ENCODE measurements at places on chromosomes 1 and 21.
A peak's percentile ranks its signal among the peaks of the same experiment; 100 is the strongest.

DNA sequence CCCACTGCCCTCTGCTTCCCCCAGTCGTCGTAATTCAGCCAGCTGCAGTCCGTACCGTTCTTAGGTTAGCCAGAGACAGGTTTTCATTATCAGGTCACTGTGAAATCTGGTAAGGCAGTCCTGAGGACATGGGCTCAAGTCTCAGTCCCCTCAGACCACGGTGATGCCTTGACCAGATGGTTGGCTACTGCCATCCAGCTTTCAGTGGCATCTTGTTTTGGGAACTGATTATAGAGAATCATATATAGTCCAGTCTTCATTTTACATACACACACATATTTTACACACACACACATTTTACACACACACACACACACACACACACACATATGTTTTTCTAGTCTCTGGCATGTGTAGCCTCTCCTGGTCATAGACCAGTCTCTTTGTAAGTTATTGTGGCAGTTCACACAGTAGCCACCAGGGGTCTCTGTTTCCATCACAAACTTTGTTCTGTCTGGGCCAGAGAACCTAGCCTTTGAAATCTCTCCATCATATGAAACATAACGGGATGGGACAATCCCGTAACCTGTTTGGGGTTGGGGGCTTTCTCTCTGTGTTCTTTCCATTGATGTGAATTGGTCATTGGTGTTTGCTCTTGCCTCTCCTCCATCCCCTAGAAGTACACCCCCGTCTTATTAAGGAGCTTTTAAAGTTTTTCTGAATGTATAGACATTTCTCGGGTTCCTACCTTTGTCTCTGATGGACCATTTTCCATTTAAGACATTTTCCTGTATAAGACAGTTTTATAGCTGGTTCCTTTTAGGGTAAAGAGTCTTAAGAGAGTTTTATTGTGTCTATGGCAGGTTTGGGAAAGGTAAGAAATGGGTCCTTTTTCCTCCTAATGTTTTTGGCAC is 8.4 kb upstream of the IKBKE start:
- peak; percentile 23 for DNase-seq

GRCh38 chr1:6686294-6686693 is 15.3 kb downstream of the DNAJC11 start:
- DNase-seq: no peak

DNA sequence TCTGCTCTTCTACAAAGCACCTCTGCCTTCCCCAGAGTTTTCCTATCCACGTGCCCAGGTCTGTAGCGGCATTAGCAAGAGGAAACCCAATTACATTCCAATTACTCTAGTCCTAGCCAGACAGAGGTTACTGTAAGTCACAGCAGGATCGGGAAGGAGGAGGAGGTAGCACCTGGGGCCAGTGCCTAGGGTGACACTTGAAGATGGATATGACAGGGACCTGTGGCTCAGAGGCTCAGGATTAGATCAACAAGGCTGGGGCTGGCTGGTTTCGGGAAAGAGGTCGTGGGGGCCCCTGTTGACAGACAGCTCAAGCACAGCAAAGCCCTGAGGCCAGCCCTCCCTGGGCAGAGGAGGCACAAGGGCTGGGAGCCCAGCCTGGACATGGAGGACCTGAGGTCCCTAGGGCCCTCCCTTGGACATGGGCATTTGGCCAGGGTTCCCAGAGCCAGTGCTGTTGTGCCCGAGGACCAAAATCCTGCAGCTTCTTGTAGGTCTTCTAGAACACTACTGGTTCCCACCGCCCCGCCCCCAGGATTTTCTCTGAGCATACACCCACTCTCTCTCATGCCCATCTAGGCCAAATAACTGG is 3.0 kb upstream of the HCRTR1 start:
- DNase-seq: no peak

DNA sequence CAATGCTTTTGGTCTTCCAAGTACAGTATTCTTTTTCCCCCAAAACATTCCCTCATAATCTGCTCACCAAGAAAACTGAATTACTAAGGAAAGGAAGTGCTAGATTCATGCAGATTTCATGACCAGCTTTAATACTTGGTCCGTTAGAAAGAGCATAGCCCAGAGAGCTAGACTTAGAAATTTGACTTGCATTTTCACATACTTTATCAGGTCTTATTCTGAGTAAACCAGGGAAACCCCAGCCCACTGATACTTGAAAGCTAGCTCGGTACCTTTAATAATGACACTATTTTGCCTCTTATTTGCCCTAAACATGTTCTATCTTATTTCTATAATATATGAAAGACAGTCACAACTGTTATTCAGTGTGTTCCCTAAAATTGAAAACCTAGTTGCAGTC is 204.5 kb downstream of the TTLL7 start:
- no peak for DNase-seq

DNA sequence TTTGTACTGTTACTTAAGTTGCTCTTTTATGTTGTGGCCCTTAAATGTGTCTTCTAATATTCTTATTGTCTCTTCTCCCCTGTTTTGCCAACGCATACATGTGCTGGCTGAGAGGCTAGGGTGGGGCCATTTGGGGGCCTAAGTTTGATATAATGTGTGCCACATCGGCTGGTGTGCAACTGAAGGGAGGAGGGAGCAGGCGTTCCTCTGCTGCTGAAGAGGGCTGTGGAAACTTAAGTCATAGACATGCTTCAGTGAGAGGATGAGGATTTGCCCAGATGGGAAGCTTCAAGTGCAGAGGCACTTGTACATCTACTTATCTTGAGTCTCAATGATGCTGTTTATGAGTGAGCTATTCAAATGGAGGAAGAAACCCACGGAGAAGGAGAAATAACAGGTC is 630.6 kb downstream of the LMO4 start:
- DNase-seq: no peak

DNA sequence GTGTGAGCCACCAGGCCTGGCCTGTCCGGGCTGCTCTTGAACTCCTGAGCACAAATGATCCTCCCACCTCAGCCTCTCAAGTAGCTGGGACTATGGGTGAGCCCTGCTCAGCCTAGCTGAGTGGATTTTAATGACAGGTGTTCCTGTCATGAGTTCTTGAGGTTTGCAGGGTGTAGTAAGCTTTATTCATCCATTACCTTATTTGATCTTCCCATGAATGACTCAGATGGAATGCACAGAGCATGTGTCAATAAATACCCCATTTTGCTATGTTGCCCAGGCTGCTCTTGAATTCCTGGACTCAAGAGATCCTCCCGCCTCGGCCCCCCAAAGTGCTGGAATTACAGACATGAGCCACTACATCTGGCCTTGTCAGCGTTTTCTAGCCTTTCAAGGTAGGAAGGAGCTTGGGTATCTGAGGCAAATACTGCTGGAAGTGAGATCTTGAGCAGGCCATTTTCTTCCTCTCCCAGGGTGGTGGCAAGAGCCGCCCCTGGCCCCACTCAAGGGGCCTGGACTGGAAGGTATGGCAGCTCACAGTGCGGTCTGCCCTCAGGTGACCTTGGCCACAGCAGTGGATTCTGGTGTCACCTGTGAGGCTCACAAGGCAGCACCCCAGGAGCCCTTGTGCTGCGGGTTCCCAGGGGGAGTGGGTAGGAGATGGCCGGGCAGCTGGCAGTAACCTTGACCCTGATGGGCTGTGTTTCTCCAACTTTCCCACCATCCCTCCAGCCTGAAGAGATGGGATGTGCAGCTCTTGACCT is 20.0 kb downstream of the PIK3CD start:
- DNase-seq: no peak

GRCh38 chr1:195791796-195792195 is 816.4 kb downstream of the KCNT2 start:
- no peak for DNase-seq

GRCh38 chr1:96525657-96526557 is 195.7 kb upstream of the PTBP2 start:
- DNase-seq: no peak

GRCh38 chr1:117541003-117541402 is 64.8 kb upstream of the TENT5C start:
- DNase-seq: no peak

- peak; percentile 31 for DNase-seq
Measured at GRCh38 chr1:206935491-206936067, 10.7 kb downstream of the PIGR start.

DNA sequence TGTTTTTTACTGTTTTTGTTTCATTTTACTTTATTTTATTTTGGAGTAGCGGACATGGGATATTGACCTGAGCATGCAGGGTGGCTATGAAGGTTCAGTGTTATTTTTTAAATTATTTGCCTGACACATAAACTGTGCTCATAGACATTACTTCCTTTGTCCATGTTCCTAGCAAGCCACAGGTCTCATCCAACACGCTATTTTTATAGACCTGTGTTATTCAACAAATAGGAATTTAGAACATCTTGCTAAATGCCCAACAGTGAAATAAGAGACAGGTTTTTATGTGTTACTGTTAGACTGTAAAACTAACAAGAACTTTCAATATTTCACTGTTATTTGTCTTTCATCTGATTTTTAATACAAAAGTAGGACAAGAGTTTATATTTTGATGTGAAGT is 756.4 kb downstream of the KCNT2 start:
- DNase-seq: no peak

DNA sequence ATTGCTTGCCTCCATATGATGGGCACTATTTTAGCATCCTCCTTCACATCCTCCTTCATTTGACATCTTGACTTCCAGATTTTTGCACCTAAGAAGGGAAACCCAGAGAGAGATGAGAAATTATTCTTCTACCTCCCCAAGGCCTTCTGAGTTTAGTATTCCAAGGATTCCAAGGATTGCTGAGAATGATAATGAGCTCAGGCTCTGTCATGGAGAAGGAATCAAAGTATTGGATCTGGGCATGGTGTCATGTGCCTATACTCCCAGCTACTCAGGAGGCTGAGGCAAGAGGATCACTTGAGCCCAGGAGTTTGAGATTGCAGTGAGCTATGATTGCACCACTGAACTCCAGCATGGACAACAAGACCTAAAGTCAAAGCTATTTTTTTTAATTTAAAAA is 26.6 kb upstream of the ZNF281 start:
- DNase-seq: no peak

DNA sequence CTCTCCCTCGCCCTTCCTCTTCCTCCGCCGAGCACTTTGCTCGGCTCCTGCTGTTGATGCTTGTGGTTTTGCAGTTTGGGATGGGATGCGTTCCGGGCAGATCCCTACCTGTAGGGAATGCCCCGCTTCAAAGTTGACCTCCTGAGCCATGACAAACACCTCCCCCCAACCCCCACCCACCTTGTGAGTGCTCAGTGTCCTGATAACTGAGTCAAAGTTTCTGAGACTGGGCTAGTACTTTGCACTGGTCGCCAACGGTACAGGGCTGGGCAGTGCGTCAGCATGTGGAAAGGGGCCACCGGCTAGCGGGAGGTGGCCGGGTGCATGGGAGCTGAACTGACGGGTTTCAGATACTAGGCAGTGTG is 771 bp downstream of the RABGAP1L start:
- no peak for DNase-seq

DNA sequence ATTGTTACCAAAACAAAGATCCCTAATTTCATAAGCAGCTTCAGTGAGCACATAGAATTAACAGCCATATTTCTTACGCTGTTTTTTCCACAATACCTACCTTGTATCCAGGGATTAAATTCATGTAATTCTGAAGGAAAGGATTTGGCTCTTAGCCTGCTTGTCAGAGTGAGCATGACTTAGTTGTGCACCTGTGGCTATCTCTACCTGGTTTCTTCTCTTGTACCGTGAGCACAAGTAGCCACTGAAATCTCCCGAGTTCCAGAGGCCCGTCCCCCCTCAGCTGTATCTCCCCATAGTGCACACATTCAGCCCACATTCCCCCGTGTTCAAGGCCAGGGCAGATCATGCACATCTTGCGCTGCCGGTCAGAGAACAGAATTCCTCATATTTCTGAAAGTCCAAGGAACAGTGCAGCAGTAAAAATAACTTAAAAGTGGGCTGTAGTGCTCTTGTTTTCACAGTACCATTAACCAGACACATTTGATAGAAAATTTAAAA is 2.3 kb downstream of the TENT5C start:
- DNase-seq: no peak

- no peak for DNase-seq
Measured at GRCh38 chr1:189633658-189634057, 844.0 kb downstream of the BRINP3 start.

GRCh38 chr1:179753061-179753460 is 10.0 kb downstream of the FAM163A start:
- no peak for DNase-seq

GRCh38 chr1:163076981-163077761 is 8.0 kb downstream of the RGS4 start:
- no peak for DNase-seq

- DNase-seq: no peak
Measured at GRCh38 chr1:234645474-234645953, 35.5 kb upstream of the IRF2BP2 start.

GRCh38 chr1:218462116-218462515 is 117.0 kb downstream of the TGFB2 start:
- no peak for DNase-seq

GRCh38 chr1:207919523-207920170 is 8.7 kb upstream of the CD34 start:
- no peak for DNase-seq

GRCh38 chr1:30159015-30159414 is 564.4 kb downstream of the MATN1 start:
- DNase-seq: no peak

DNA sequence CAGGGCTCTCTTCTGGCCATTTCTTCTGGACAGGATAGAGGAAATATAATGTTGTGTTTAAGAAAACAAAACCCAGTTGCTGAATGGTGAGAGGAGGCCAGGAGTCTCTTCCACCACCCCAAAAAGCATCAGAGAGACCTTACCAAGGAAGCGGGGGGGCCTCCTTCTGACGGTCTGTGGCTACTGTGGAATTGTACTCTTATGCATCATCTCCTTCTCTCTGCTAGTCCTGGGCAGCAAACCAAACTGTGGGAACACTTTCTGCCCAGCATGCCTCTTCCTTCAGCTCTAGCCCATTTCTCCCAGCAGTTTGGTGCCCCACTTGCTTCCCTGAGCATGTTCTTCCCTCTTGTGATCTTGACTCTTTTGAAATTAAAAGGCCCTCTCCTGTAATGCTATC is 157.7 kb downstream of the HHIPL2 start:
- no peak for DNase-seq

- DNase-seq: no peak
Measured at GRCh38 chr1:116019653-116020253, 43.4 kb downstream of the SLC22A15 start.

DNA sequence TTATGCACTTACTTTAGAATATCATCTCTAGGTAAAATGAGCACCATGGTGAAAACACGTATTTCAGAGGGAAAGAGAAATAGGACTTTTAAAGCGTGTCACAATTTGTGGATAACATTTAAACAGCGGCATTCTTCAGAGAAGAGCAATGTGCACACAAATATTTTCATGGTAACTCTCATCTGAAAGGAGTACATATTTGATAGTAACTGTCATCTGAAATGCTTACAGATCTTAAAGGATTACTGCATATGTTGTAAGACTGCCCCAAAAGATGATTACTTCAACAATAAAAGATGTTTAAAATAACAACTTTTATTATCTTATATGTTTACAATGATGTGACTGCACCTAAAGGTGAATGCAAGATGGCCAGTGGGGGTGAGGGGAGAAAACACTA is 408.8 kb downstream of the PLA2G4A start:
- DNase-seq: no peak
